ENCODE measurements at places on chromosomes 6 and 20. TPM values are rescaled to one million over a fixed set of nuclear protein-coding genes. Genes with fewer than 3 reads are reported as not detected.

GRCh38 chr20:45857882-45858216, 435 bp downstream of the ZSWIM3 start:
- DNase-seq = no peak

Gene IL17F
- not detected for total RNA-seq

Gene RBPJL
- not detected for total RNA-seq

Gene PDYN
- 0.33 TPM for total RNA-seq

GRCh38 chr6:83352424-83353061, 78.3 kb downstream of the ME1 start:
- no peak for DNase-seq

DNA sequence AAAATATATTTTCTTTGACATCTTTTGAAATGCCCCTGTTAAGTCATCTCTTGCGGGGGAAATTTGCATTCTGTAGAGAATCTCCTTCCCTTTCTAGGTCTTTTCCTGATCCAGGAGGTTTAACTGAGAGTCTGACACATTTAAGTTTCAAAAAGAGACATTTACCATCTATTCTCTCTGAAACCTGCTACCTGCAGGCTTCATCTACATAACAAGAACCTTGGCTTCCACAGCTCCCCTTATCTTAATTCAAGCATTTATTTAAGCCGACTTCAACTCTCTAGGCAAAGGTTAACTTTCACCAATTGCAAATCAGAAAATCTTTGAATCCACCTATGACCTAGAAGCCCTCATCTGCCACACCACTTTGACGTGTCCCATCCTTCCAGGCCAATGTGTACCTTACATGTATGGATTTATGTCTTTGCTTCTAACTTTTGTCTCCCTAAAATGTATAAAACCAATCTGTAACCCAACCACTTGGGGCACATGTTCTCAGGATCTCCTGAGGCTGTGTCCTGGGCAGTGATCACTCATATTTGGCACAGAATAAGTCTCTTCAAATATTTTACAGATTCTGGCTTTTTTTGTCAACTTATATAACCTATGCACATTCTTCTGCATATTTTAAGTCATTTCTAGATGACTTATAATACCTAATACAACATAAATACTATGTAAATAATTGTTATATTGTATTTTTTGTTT, 666.7 kb downstream of the UTRN start:
- no peak for DNase-seq

Gene MICAL1
- 19.6 TPM for total RNA-seq

DNA sequence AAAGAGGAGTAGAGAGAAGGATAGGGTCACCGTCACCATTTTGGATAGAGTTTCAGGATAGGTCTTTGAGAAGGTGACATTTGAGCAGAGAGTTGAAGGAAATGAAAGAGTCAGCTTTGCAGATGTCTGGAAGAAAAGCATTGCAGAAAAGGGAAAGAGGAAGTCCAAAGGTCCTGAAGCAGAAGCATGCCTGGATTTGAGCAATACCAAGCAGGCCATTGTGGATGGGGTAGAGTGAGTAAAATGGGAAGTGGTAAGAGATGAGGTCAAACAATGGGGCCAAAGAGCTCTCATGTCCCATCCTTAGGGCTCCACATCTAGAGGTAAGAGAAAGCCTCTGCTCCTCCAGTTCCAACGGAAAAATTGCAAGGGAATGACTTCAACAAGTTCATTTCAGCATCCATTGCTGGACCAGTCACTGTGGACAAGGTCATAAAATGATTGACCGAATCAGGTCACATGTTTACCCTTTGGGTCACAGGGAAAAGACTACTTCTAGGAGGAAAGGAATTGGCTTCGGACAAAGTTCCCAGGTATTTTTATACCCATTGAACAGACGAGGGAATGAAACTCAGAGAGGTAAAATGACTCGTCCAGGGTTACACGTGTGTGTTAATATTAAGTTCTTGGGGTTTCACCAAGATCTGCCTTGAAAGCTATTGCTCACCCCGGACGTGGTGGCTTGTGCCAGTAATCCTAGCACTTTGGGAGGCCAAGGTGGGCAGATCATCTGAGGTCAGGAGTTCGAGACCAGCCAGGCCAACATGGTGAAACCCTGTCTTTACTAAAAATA, 6.6 kb upstream of the SAMHD1 start:
- no peak for DNase-seq

GRCh38 chr6:91106083-91106482, 519.2 kb upstream of the MAP3K7 start:
- no peak for DNase-seq

GRCh38 chr20:12977328-12978125, 31.2 kb upstream of the SPTLC3 start:
- no peak for DNase-seq

GRCh38 chr6:14381829-14382677, 264.5 kb downstream of the CD83 start:
- no peak for DNase-seq

DNA sequence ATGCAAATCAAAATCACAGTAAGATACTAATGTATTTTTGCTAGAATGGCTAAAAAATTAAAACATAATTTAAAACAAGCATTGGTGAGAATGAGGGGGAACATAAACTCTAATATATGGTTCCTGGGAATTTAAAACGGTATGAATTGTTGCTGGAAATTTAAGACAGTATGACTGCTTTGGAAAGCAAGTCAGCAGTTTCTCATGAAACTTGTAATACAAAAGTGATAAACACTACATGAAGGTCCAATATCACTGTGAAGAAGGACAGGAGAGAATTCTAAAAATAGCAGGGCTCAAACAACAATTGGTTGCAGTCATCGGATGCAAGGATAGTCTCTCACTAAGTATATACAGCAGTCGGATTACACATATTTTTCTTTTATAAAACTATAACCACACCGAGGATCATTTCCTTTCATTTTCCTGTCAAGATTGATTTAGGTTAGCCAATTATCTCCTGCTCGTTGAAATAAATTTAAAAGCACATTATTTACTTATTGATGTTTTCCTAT, 18.5 kb upstream of the PRSS16 start:
- DNase-seq = no peak

DNA sequence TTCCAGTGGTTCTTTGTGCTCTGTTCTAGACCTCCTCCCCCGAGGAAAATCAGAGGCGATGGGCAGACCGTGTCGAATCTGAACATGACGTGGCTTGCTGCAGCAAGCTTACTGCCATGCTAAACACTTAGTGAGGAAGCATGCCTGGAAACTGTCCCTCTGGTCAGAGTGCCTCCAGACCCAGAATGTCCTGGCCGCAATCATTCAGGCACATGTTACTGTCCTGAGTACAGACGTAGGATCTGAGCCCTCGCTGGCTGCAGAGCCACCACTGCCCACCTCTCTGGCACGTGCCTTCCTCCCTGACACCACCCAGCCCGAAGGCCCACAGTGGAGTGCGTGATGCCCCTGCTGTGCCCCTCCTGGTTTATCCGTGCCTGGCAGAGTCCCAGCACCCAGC, 163.6 kb downstream of the SYNDIG1 start:
- DNase-seq = no peak

Gene MANEA
- total RNA-seq = 7.3 TPM

Gene OR2B6
- not detected for total RNA-seq

DNA sequence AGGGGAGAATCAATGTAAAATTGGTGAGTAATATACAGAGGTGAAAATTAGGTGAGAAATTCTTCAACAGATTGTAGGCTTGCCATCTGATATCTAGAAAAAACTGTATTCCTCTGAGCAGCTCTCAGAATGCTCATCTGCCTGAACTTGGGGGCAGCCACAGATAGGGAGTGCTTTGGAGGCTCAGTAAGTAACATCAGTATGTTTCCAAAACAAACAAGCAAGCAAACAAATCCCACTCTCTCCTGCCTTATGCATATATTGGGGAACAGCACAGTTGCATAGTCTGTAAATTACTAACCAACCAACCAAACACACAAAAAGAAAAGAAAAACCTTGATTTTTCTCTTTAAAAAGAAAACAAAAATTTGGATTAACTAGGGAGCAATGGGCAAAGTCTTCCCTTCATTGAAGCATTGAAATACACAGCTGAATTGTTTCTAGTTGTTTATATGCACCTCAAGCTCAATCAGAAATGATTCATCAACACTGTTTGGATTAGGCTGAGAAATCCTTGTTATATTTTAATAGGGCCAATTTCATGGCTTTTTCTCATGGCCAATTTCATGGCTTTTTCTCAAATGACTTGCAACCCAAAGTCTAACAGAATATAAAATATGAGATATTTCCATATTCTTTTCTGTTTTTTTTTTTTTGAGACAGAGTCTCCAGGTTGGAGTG, 50.1 kb upstream of the DEK start:
- DNase-seq = no peak

GRCh38 chr20:52001999-52002666, 189.4 kb downstream of the ZFP64 start:
- no peak for DNase-seq

Measured in cardiac muscle cell (in vitro differentiated cells and primary cell).